ENCODE measurements at places on chromosomes 3 and 15.

- DNase-seq = no peak
Observed at GRCh38 chr3:40602778-40603385, 78.1 kb downstream of the ZNF621 start.

GRCh38 chr3:180496995-180497394 lies 105.0 kb upstream of the TTC14 start:
- DNase-seq = no peak

- DNase-seq = no peak
Observed at GRCh38 chr15:20358779-20359414, 182.7 kb downstream of the GOLGA6L6 start.

DNA sequence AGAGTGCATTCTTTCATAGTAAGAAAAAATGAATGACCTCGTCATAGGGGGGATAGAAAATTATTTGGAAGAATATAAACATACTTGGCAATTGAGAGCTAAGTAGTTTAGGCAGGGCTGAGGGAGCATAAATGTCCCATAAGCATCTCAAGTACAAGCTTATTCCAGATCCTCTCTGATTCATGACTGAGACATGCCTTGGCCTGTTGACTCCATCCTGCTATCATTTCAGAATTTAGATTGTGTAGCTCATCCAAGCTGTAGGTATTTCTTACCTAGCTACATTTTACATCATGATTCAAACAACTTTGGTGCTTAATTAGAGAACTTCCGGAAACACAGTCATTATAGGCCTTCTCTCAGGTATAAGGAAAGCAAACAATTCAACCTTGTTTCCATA lies 12.3 kb downstream of the POGLUT1 start:
- no peak for DNase-seq

DNA sequence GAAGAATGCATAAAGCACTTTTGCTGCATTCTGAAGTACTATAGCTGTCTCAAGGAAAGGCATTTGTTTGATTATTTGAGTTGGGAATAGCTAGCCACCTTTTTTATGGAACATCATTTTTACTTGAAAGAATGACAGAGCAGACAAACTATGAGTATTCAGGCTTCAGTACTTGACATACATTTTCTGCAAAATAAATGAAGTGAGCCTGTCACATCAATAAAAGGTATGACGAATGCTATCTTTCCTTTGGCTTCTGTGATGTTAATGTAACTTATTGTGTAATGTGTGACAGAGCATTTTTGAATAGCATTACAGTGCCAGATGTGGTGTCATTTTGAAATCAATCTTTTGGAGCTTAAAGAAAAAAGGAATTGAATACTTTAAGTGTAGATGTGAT lies 440.3 kb upstream of the ONECUT1 start:
- DNase-seq = no peak

GRCh38 chr15:85035980-85036379 lies 54.3 kb downstream of the PDE8A start:
- DNase-seq = no peak

DNA sequence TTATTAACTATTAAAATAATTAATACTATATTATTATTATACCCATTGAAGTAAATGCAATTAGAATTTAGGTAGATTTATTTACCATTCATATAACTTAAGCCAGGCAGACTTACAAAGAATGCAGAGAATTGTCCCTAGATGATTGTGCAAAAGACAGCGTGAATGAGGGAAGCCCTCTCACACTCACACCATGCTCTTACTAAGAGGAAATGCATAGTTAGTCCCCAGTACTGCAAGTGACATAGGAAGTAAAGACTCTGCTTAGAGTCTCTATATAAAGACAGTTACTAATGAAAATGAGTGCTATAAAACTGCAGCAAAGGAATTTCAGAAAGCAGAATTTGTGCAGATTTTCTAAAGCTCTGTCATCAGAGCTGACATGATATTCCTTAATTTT lies 270.4 kb downstream of the ZBBX start:
- no peak for DNase-seq

DNA sequence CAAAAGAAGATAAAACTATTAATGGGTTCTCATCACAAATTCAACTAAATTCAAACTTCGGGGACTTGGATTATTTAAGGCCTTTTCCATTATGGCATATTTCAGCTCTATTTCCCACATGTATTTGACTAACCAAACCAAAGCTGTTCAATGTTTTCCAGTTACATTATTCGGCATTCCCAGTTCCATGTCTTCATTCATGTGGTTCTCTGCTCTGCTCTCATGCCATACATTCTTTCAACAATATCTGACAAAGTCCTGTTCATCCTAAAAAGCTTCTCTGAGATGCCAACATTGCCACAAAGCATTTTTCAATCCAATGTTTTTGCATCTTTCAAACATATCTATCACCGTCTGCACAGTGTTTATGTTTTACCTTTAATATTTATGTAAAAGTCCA lies 141.4 kb downstream of the GREM1 start:
- no peak for DNase-seq

DNA sequence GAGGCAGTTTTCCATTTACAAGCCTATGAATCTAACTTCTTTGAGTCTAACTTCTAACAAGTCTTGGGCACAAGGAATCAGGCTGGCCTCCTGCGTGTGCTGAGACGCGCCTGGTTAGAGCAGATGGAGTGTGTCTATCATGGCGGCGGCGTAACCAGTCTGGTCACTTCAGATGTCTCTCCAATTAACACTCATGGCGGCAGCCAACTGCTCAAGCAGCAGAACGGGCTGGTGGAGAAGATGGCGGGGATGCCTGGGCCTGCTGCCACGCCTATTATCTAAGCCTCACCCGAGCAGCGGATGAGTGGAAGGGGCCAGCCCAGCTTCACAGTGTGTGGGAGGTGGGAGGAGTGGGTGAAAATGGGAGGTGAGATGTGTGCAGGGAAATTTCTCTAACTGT lies 246.4 kb upstream of the TPRG1 start:
- DNase-seq = no peak

DNA sequence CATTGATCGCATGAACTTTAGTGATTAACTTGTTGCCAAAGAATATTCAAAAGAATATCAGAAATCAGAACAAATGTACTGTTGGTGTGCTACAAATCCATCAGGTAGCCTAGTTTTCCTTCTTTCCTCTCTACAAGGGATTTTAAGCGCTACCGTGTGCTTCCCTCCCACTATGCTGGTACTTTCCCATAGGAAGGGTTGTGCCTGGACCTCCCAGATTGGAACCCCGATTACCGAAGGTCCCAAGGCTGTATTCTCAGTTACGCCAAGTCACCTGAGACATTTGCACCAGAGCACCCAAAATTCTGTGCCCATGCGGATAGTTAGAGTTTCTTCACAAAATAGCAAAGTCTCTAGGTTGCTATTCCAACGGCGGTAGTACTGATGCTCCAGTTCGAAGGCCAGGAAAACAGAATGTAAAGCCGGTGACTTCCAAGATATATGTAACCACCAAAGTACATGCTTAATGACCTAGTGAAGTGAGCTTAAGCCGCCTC lies 23.4 kb upstream of the GATM start:
- no peak for DNase-seq
